ENCODE measurements at places on chromosomes 16 and 17. TPM values are rescaled to one million over a fixed set of nuclear protein-coding genes. Genes with fewer than 3 reads are reported as not detected.

Gene MT1A
- not detected for polyA plus RNA-seq

Gene CIBAR2
- not detected for polyA plus RNA-seq

Gene RNF112
- polyA plus RNA-seq: 0.66 TPM

Gene ABCC11
- polyA plus RNA-seq: 0.05 TPM

Gene CNGB1
- polyA plus RNA-seq: not detected

Gene EVPLL
- polyA plus RNA-seq: not detected

Gene GNGT2
- polyA plus RNA-seq: not detected

Gene CENPN
- 28.7 TPM for polyA plus RNA-seq

Gene CBFB
- 66.3 TPM for polyA plus RNA-seq

Gene PRKCB
- polyA plus RNA-seq: 1.5 TPM

Gene MYBBP1A
- polyA plus RNA-seq: 69.3 TPM

Gene ALDH3A2
- polyA plus RNA-seq: 75.2 TPM

Gene ZACN
- polyA plus RNA-seq: 33.8 TPM

Gene CCDC144A
- 0.24 TPM for polyA plus RNA-seq

Gene ITGB4
- polyA plus RNA-seq: 1.6 TPM

Gene PIGL
- 49.6 TPM for polyA plus RNA-seq

Gene ODAD4
- 3.2 TPM for polyA plus RNA-seq

Gene DVL2
- polyA plus RNA-seq: 79.2 TPM

Gene DPEP1
- polyA plus RNA-seq: 0.64 TPM

Gene ZP2
- polyA plus RNA-seq: not detected

Gene ASGR1
- 21.7 TPM for polyA plus RNA-seq

Gene CSH2
- not detected for polyA plus RNA-seq

Gene TMEM97
- 140 TPM for polyA plus RNA-seq

Gene HS3ST6
- polyA plus RNA-seq: not detected

Gene ATAD5
- 4.1 TPM for polyA plus RNA-seq

Gene AATK
- 8.0 TPM for polyA plus RNA-seq

Gene KRTAP2-3
- not detected for polyA plus RNA-seq

Gene RAD51D
- 15.1 TPM for polyA plus RNA-seq

Gene TP53TG3D
- polyA plus RNA-seq: not detected

Gene CTF1
- polyA plus RNA-seq: 23.4 TPM

Gene KRTAP4-4
- not detected for polyA plus RNA-seq

Gene BEAN1
- 2.9 TPM for polyA plus RNA-seq

Gene LGALS9B
- not detected for polyA plus RNA-seq

Gene TBC1D3
- not detected for polyA plus RNA-seq

Gene BAIAP3
- 2.7 TPM for polyA plus RNA-seq

Gene TNS4
- not detected for polyA plus RNA-seq

Gene NOG
- 32.7 TPM for polyA plus RNA-seq

Gene GABARAPL2
- 456 TPM for polyA plus RNA-seq

Gene CDH15
- polyA plus RNA-seq: 0.78 TPM

Gene CCL11
- not detected for polyA plus RNA-seq

Gene TTYH2
- 7.8 TPM for polyA plus RNA-seq

Gene KRTAP16-1
- not detected for polyA plus RNA-seq

Gene DNASE1L2
- 0.68 TPM for polyA plus RNA-seq

Gene MLKL
- not detected for polyA plus RNA-seq

Gene PIPOX
- polyA plus RNA-seq: 5.3 TPM

Gene TMEM235
- 2.3 TPM for polyA plus RNA-seq

Gene DNAH9
- polyA plus RNA-seq: 1.8 TPM

Gene ZSCAN10
- not detected for polyA plus RNA-seq

Gene KRT28
- not detected for polyA plus RNA-seq

Gene TBX6
- polyA plus RNA-seq: 2.2 TPM

Gene PLA2G10
- polyA plus RNA-seq: not detected

Gene ABI3
- polyA plus RNA-seq: 2.5 TPM

Gene SLC6A4
- polyA plus RNA-seq: 0.37 TPM

Gene NPIPA8
- not detected for polyA plus RNA-seq

Gene KRTAP17-1
- polyA plus RNA-seq: not detected

Gene PRAC2
- not detected for polyA plus RNA-seq

Gene SLC4A1
- not detected for polyA plus RNA-seq

Gene SP6
- polyA plus RNA-seq: 4.6 TPM

Gene NUDT7
- polyA plus RNA-seq: 21.9 TPM
